Left lung (tissue), 14 donors: ENCODE measurements at places on chromosomes 4 and X. TPM values are rescaled to one million over a fixed set of nuclear protein-coding genes. Genes with fewer than 3 reads are reported as not detected.

DNA sequence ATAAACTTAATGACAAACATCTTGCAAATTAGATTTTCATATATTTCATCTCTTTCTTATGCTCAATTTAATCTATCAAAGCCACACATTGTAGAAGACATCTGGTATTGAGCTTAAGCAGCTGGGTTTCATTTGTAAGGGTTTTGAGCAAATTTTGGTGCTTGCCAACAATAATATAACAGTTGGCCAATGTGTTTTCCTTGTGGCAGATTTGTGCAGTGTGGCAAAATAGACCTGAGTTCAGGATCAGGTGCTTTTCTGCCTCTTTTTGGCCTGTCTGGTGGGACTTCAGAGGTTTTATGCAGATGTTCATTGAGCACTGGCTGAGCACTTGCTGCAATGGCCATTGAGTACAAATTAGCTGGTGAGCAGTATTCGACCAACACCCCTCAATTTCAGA, 301.9 kb downstream of the BMPR1B start:
- no peak for DNase-seq

GRCh38 chrX:71178908-71179307, 34.3 kb downstream of the NLGN3 start:
- no peak for DNase-seq

DNA sequence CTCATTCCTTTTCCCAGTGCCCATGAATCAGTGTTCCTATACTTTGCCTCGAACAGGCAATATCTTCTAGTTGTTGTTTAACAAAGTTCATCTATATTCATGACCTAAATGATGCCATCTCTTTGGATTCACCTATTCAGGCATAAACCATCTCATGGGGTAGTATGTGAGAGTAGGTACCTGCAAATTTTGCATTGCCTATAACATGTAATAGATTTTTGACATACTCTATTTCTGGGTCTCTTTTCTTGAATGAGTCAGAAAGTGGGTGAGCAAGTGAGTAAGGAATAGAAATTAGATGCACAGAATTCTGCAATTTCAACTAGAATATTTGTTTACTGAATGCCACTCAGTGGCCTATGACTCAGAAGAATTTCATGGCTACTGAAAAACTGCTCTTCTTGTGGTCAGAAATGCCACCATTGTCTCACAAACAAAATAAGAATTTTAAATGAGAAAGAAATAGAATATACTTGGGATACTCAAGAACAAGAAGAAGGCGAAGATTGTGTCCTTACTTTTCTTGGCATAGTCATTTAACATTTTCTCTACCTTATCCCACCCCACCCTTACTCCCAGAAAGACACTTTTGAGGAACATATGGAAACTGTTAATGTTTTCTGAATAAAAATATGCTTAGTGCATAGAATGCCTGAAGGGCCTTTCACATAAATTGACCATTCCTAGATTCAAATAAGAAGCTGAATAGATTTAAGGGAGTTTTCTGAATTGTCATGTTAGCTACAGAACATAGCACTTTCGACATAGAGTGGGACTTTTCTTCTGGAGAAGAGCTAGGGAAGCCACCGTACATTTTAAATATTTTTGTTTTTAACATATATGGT, 86.8 kb downstream of the HHIP start:
- DNase-seq: no peak

GRCh38 chrX:105647749-105648148, 174.6 kb upstream of the NRK start:
- no peak for DNase-seq

DNA sequence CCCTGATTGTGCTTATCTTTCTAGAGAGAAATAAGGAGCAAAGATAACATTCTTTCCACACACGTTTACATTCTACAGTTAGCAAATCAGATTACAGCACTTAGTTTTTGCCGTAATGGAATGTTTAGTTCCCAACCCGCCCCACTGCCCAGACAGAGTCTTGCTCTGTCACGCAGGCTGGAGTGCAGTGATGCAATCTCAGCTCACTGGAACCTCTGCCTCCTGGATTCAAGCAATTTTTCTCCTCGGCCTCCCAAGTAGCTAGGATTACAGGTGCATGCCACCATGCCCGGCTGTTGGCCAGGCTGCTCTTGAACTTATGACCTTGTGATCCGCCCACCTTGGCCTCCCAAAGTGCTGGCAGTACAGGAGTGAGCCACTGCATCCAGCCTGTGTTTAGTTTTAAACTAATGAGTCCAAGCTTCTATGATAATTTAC, 8.4 kb upstream of the PRPS1 start:
- DNase-seq: no peak

The NLRP2B gene
- not detected for total RNA-seq

GRCh38 chr4:163493643-163494359, 689 bp upstream of the TMA16 start:
- DNase-seq: no peak

GRCh38 chr4:86338989-86339388, 20.9 kb downstream of the MAPK10 start:
- no peak for DNase-seq

- no peak for DNase-seq
These were observed 269.8 kb upstream of the ARX start for GRCh38 chrX:25285598-25285997.

The FAM184B gene
- 0.18 TPM for total RNA-seq

- no peak for DNase-seq
These were observed 49.2 kb downstream of the FHIP1A start for GRCh38 chr4:151458148-151458547.

The ANOS1 gene
- total RNA-seq: 38.0 TPM

DNA sequence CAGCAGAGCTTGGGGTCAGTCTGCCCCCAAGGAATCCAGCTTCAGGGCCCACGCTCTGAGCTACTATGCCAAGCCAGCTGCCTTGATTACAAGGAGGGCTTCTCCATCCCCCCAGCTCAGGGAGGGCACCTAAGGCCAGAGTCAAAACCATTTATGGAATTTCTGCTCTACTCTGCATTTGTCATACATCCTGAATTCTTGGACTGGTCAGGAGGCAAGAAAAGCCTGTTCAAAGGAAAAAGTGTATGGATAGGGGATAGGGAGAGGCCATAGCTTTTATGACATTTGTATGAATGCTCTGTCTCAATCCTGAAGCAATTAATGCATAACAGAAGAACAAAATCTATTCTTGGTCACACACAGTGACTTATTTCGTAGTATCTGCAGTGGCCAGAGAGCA, 32.2 kb downstream of the EDNRA start:
- no peak for DNase-seq

The FHDC1 gene
- total RNA-seq: 32.9 TPM

The XKRX gene
- total RNA-seq: 14.3 TPM

DNA sequence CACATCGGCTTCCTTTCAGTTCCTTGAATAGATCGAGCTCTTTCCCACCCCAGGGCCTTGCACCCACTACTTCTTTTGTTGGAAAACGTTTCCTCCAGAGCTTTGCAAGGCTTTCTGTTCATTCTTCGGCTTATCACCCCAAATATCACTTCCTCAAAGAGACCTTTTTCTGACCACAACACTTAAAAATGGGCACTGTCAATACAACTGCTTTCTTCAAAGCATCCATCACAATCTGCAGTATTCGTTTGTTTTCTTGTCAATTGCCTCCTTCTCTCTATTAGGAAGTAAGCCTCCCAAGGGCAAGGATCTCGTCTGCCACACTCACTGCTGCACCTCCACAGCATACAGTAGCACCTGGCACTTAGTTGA, 17.7 kb upstream of the CENPU start:
- DNase-seq: no peak

- no peak for DNase-seq
These were observed 37.0 kb downstream of the NPY5R start for GRCh38 chr4:163380703-163381102.

- DNase-seq: no peak
These were observed 195.4 kb downstream of the SOWAHB start for GRCh38 chr4:76702440-76703122.

GRCh38 chr4:11669156-11669555, 240.5 kb upstream of the HS3ST1 start:
- DNase-seq: no peak

DNA sequence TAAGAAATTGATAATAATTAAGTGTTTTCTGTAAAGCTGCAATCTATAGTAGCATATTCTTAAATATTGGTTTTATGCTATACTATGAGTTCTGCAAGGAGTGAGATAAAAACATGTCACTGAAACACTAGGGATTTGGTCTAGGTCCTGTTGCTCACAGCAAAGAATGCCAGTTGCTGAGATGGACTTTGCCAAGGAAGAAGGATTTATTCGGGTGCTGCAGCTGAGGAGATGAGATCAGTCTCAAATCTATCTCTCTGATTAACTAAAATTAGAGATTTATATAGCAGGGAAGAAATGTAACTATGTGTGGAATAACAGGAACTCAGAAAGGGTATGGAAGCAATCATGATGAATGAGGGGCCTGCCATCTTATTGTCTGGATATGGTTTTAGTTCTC, 1569.9 kb downstream of the PCDH7 start:
- DNase-seq: no peak
